ENCODE measurements at places on chromosomes 16 and 17.

- DNase-seq, result no peak
Observed at GRCh38 chr16:59988591-59988990, 1254.5 kb upstream of the GOT2 start.

DNA sequence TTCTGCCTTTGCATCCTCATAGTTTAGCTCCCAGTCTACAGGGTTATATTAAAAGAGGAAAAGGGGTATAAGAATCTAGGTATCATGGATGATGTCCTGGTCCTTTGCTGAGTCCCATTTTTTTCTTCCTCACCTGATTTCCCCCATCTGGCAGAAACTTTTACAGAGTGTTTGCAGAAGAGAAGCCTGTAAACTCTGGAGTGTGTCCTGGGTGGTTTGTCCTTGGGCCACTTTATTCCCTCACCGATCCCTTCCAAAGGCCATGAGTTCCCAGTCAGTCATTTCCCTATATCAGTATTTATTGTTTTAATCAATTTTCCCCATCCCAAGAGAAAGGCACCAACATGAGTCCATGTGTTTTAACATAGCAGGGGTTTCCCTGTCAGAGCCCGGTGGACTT is 638.2 kb downstream of the WWOX start:
- no peak for DNase-seq

DNA sequence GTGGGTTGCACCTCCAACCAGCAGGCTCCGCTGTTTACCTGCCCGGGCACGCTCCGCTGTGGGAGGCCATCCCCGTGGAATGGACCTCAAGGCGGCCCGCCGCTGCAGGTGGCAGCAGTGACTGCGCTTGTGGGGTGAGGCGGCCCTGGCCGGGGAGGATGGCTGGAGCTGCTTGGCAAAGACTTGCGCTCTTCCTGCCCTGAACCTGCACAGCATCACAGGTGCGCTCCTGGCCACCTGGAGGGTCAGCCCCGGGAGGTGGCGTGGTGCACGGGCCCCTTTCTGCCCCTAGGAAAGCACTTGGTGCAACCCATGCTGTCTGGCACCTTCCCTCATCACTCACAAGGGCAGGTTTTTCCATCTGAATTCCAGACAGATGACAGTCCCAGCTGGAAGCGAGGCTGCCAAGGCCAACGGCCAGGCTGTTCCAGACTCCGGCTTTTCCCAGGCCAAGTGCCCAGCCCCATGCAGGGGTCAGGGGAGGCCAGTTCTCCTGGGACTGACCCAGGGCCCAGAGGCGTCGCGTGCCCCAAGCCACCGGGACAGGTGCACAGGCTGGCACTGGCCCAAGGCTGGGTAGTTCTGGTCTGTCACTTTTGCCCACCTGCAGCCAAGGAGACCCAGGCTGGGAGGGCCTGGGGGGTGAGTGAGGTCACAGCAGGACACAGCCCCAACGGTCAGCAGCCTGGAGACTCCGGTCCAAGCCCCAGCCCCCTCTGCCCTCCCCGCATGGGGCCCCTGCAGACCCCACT is 13.3 kb downstream of the UTS2R start:
- no peak for DNase-seq

DNA sequence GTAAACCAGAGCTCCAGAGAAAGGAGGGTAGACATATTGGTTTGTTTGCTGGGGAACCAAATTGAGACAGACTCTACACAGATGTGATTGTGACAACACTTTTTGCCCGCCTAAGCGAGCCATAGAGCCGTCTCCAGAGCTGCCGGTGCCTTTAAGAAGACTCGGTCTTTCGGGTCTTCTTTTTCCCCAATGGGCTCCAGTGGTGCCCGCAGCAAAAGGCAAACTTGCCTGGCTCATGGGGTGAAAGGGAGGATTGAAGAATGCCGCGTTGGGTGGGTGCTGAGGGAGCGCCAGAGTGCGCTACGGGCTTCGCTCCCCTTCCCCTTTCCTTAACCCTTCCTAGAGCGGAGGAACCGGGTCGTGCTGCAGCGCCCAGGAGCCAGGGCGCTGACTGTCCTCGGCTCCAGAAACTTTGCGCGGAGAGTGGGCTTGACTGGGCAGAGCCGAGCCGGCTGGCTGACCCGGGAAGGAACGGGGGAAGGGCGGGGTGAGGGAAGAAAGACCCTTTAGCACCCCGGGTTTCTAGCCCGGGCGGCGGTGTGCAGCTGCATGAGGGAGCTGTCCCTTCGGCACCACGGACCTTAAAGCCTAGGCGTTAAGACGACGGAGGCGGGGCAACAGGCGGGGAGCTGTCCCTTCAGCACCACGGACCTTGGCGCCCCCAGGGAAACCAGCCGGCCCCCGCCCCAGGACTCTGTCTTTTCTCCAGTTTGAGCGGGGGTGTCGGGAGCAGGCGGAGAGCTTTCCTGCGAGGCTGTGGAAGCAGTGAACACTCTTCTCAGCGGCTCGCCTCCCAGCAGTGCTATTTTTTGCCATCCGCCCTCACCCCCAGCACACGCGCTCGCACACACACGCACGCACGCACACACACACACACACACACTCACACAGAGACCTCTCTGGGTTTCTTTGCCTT is at the start of gene CACNG3:
Gene CACNG3 (plus strand): TSS at position 880 of the 916 bp plus-strand sequence. CDS start 420 bp downstream, outside the sequence.
- peak; percentile 14 for DNase-seq

DNA sequence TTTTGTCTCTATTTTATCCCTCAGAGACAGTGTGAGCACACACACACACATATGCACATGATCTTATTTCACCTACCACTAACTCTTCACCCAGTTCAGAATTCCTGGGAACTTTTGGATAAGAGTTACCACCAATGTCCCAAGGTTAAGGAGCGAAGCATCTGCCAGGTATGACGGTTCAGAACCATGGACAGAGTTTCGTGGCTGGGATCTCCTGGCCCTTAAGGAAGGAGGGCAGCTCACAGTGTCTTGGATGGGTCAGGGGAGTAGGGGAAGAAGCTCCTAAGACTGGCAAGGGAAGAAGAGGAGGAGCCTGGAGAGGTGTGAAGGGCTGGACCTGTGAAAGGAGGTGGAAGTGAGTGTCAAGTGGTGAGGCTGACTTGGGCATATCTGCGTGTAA is 23.0 kb upstream of the TMEM132E start:
- DNase-seq, result no peak

- DNase-seq, result no peak
Observed at GRCh38 chr17:48723423-48724250, 652 bp downstream of the PRAC2 start.

DNA sequence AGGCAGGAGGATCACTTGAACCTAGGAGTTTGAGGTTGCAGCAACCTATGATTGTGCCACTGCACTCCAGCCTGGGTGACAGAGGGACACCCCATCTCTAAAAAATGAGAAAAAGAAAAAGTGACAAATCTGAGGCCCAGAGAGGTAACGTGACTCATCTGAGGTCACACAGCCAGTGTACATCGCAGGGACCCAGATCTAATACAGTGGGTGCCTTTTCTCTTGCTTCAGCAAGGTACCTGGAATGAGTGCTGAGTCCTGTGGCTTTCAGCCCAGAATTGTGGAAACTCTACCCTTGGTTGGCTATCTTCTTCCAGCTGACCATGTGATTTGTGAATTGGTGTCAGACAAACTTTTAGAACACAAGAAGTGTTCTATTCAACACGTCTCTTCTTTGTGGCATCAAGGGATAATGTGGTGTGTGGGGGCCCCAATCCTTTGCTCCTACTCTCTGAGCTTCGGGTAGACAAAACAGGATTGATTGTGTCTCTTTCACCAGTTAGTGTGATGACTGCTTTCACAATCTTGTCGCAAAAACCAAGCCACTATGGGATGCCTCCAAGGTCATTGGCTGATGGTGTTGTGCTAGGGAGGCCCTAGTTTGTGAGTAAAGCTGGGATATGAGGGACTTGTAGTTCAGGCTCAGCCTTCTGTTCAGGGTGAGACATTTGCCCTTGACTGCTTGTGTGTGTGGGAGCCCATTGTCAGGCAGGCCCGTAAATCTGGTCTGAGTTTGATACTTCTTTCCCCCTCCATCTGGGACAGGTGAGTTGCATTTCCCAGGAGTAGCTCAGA is 71.0 kb downstream of the MSI2 start:
- no peak for DNase-seq

- DNase-seq, result no peak
Observed at GRCh38 chr16:17368446-17368845, 102.3 kb downstream of the XYLT1 start.

DNA sequence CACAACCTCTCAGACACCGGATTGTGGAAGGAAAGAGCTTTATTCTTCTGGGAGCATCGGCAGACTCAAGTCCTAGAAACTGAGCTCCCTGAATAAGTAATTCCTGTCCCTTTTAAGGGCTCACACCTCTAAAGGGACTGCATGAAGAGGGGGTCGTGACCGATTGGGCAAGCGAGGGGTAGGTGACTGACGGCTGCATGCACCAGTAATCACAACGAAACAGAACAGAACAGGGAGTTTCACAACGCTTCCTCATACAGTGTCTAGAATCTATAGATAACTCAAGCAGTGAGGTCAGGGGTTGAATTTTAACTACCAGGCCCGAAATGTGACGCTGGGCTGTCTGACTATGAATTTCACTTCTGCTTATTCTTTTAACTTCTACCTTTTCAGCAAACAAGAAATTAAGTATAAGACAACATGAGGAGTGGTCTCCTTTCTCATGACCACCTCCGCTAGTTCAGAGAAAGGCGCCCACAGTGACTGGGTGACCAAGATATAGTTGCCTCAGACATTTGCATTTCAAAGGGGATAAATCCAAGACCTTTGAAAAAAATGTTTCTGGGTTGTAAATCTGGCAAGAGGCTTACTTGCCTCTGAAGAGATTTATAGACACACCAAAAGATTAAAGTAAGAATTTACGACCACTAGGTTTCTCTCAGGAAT is 88.4 kb upstream of the ATF7IP2 start:
- DNase-seq, result no peak

DNA sequence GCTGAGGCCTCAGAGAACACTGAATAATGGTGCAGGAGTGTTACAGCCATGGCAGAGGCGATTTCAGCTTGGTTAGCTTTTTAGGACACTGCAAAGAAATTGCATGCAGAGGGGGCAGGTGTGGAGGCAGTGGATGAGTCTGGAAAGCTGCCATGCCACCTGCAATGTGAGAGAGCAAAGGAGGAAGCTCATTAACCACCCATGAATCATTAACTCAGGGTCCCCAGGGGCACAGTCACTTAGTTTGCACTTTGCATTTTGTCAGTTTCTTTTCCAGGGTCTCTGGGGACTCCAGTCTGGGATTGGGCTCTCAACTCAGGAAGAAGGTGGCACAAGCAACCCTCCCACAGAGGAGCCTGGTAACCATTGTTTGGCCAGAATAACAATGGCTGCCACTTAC is 132.9 kb downstream of the USP31 start:
- DNase-seq, result no peak

DNA sequence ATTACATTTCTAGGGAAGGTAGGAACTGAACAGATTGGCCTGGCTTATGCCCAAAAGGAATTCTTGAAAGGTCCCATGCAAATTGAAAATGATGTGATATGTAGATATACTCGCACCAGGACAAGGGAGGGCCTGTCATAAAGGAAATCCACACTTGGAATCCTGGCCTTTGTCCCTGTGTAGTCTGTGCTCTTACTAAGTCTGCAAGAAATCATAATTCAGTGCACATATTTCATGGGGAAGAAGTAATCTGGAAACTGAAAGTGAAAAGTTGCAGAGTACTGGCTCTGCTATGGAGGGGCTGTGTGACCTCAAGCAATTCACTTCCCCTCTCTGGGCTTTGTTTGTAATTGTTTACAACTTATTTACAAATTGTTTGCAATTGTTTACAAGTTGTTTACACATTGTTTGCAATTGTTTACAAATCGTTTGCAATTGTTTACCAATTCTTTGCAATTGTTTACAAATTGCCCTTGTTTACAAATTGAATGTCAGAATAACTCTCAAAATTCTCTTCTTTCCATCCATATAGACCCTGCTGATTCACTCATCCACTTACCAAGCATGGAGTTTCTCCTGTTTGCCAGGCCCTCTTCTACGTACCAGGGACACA is 12.9 kb downstream of the SCNN1G start:
- DNase-seq, result no peak
